ENCODE measurements at places on chromosomes 2 and 18. TPM values are rescaled to one million over a fixed set of nuclear protein-coding genes. Genes with fewer than 3 reads are reported as not detected.

MALL gene
- not detected for total RNA-seq

IL37 gene
- total RNA-seq: not detected

CYS1 gene
- 0.17 TPM for total RNA-seq

CIDEA gene
- not detected for total RNA-seq

DCAF17 gene
- 40.9 TPM for total RNA-seq

MERTK gene
- total RNA-seq: 0.22 TPM

LRRC30 gene
- not detected for total RNA-seq

SULT6B1 gene
- total RNA-seq: not detected

SLC16A14 gene
- total RNA-seq: not detected

HOXD12 gene
- 0.25 TPM for total RNA-seq

LYG2 gene
- not detected for total RNA-seq

ADAM23 gene
- total RNA-seq: 0.18 TPM

GPR75 gene
- total RNA-seq: 4.5 TPM

TCF4 gene
- 76.0 TPM for total RNA-seq

VWC2L gene
- total RNA-seq: not detected

TSHZ1 gene
- total RNA-seq: 10.5 TPM

RAB27B gene
- not detected for total RNA-seq

TP53I3 gene
- 0.82 TPM for total RNA-seq

CLHC1 gene
- 32.1 TPM for total RNA-seq

LYPD6 gene
- not detected for total RNA-seq

NOSTRIN gene
- not detected for total RNA-seq

C2orf80 gene
- total RNA-seq: not detected

GRHL1 gene
- total RNA-seq: 2.5 TPM

CROCC2 gene
- total RNA-seq: not detected

ELOA2 gene
- not detected for total RNA-seq

SP9 gene
- not detected for total RNA-seq

DNAJC27 gene
- total RNA-seq: 6.6 TPM

GALNT3 gene
- total RNA-seq: 2.6 TPM

PIEZO2 gene
- 3.3 TPM for total RNA-seq

STPG4 gene
- 0.72 TPM for total RNA-seq

IL1B gene
- not detected for total RNA-seq

SLC14A1 gene
- total RNA-seq: not detected

Measured in OCI-LY7 (cell line).